Stimulated activated CD4-positive, alpha-beta T cell treated with anti-CD3 and anti-CD28 coated beads, Interleukin-1b, Interleukin-23, amount 100 ng/mL, for 1 hour (primary cell): ENCODE measurements at places on chromosomes 5 and 9.

- DNase-seq = no peak
Observed at GRCh38 chr5:42839196-42839595, 27.5 kb upstream of the SELENOP start.

GRCh38 chr9:128891321-128892220 is 9.6 kb downstream of the LRRC8A start:
- no peak for DNase-seq

DNA sequence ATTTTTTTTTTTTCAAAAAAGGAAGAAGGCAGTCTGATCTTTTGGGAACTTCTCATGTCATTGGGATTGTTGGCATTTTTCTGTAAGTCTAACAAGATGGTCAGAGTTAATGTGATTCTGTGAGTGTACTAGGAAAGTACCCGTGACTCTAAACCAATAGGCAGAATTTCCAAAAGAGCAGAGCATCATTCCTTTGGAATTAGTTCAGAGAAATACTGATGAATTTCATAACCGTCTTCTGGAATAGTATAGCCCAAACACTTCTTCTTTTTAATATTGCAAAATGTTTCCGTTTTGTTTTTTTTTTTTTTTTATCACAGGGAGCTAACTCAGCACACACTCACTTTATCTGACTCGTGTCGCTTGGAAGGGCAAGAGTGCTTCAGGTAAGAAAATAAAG is 407.4 kb downstream of the DTWD2 start:
- no peak for DNase-seq

GRCh38 chr9:18441261-18441660 is 32.7 kb upstream of the ADAMTSL1 start:
- DNase-seq = no peak

DNA sequence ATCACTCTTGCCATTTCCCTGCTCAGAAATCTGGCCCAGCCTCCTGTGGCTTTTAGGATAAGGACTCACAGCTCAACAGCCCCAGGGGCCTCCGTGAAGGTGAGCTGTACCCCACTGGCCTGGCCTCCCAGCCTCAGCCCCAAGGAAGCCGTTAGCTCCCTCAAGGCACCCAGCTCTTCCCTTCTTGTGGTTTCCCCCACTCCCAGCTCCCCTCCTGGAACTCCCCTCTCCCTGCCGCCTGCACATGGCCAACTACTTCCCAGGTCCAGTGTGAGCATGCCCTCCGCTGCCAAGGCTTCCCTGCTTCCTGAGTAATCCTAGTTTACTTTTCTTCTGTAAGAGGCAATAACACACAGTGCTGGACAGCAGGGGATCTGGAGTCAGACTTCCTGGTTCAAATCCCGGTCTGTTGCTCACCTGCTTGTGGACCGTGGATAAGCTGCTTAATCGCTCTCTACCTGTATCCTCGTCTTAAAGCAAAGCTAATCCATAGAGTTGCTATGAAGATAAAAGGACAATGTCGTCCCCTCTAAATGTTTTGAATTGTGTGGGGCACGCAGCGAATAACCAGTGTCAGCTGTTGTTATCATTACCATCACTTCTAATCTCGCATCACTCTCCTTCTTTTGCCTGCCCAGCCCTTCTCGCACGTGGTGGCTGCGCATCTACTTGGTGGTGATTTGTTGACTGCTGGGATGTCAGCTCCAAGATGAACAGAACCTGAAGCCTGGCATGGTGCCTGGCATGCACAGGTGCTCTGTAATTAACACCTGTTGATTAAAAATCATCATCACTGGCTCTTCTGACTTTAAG is 86.6 kb downstream of the C5orf15 start:
- DNase-seq = no peak

- no peak for DNase-seq
Observed at GRCh38 chr5:173229966-173230689, 4.9 kb downstream of the NKX2-5 start.

DNA sequence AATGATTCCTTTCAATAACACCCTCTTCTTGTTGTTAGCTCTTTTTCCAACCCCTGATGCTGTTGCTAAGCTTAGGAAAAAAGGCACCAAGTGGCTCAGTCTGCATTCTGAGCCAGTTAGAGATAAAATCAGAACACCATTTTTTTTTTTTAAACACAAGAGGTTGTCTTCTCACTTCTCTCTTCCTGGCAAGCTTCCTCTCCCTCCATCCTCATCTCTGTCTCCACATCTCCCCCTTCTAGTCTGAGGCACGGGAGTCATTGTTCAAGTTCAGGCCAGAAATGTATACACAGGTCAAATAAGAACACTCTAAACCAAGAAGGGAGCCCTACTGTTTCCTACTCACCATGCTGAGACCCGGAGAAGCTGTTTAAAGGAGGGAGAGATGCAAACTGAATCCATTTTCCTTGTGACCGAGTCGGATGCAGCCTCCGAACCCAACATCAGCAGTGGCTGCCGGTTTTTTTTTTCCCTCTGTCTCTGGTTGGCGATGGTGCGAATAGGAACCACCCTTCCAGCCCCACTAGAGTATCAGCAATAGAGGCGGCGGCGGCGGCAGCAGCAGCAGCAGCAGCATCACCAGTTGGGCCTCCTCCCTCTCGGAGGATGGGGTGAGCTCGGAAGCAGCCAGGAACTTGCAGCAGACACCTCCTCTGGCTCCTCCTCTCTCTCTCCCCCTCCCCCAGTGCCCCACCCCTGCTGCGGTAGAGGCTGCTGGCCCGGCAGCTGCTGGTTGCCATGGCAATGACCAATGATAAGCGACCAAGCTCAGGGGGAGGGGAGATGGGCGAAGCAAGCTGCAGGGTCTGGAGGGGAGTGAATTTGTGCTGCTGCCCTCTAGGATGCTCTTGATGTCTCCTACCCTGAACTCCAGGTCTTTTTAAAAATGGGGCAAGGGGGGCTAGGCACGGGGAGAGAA is at the start of gene JAKMIP2:
JAKMIP2 (minus strand) TSS at position 619 of the 919 bp plus-strand sequence. CDS start 110,922 bp downstream, outside the sequence.
- DNase-seq = peak; percentile 74

DNA sequence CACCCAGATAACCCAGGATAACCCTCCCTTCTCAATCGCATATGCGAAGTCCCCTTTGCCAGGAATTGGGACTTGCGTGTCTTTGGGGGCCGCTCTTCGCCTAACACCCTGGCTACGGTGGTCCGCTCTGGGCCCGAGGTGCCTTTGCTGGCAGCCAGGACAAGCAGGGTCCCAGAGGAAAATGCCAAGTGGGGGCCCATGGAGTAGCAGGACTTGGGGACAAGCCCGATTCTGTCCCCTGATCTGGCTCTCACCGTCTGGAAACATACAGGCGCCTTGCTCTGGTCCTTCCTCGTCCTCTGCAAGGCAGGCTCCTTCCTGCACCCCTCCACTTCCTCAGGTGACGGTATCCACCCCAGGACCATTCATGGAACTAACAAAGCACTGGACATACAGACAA is 78.1 kb upstream of the UNC5A start:
- DNase-seq = no peak

DNA sequence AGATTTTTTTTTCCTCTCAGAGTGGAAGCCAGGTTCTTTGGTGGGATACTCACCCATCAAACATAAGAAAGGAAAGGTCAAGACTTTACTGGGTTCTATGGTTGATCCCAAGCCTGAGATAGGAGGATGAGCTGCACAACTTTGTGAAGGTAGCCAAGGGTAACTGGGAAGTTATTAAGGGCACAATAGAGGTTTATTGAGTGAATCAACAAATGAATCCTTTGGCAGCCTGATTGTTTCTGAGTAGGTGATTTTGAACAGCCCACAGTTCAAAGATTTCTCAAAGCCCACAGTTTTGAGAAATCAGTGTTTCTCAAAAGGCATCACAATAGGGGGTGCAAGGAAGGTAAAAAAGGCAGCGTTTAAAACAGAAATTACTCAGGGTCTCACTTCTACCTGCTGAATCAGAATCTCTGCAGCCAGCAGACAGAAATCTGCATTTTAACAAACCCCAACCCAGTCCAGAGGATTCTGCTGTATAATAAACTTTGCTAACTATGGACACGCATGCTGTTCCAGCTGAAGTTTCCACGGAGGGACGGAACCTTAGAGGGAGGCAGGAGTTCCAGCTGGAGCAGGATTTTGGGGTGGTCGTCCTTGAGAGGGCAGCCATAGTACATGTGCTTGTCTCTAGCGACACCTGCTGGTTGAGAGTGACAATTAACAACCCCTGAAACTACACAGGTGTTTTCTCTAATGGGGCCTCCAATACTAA is 32.7 kb upstream of the FSD1L start:
- peak; percentile 9 for DNase-seq

- no peak for DNase-seq
Observed at GRCh38 chr9:128927731-128928411, 7.1 kb downstream of the PHYHD1 start.

- no peak for DNase-seq
Observed at GRCh38 chr9:138096519-138096845, 218.9 kb downstream of the CACNA1B start.

- DNase-seq = no peak
Observed at GRCh38 chr9:86546712-86547111, 192.5 kb upstream of the TUT7 start.

DNA sequence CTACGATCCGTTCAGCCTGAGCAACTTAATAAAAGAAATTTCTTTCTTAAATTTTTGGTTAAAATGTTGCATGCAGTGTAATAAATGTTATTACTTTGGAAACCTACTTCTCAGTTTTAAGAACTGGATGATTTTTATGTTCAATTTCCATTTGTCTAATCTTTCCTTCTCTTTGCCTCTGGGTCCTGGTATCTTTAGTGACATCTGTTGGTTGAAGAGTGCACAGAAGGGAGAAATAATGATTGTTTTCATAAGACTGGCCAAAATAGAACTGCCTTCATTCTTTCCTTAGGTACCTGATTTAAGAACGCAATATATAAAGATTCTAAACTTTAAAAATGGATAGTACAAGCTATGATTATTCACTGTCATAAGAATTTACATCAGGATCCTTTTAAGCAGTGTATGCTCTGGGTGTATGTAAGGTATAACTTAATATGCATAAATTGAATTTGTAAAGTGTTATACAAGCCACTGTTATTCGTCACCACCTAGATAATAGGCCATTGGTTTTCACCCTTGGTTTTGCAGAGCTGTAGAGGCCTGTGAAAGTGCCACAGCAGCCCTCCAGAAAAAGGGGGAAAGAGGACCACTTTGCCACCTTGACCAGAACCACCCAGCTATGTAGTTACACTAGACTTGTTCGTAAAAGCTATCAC is 82.8 kb upstream of the TLX3 start:
- DNase-seq = no peak

DNA sequence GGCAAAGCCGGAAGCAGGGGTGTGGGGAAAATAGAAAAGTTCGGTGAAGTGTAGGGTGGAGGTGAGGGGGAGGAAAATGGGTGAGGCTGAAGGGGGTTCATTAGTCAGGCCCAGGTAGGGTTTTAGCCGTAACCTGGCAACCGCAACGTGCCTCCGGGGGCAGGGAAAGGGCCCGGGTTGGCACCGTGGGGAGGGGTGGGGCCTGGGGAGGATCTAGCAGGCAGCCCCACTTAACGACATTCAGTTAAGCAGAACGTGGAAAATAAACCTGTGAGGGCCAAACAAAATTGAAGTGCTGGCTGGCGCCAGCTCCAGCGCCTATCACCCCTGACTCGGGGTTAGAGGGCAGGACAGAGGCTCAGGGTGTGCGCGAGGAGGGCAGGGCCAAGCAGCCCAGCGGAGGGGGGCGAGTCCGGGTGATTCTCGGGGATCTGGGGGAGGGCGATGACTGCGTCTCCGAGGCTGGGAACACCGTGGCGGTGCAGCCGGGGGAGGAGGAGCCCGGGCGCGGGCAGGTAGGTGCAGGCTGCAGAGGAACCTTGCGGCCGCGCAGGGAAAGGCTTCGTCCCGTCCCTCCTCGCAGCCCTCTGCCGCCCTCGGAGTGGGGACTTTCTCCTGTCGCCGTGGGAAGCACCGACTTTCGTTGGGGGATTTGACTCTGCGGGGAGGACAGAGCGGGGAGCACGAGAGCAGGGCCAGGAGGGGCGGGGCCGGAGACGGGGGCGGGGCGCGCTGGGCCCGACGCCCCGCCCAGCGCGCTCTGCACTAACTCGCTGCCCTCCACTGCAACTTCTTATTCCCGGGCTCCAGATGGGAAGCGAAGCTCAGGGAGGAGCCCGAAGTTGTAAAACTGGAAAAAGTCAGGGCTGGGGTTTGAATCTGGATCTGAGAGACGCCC is 5.1 kb downstream of the RGS14 start:
- DNase-seq = no peak

- DNase-seq = no peak
Observed at GRCh38 chr5:62327138-62328053, 21.4 kb downstream of the KIF2A start.

DNA sequence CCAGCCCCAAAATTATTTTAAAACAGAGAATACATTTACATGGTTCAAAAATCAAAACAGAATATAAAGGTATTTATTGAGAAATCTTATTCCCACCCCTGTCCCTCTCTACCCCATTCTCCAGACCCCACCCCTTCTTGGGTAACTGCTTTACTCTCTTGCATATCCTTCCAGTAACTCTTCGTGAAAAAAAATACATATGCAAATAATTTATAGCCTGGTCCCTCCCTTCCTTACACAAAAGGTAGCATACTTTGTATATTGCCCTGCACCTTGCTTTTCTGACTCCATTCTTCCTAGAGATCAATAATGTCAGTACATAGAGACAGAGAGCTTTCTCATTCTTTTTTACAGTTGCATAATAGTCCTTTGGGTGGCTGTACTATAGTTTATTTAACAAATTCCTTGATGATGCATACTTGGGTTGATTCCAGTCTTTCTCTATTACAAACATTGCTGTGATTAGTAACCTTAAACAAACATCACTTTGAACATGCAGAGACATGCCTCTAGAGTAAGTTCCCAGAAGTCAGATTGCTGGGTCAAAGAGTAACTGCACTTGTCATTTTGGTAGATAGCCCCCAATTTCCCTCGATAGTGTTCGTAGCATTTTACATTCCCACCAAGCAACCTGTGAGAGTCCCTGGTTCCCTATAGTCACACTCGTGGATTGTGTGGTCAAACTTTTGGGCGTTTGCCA is 47.9 kb downstream of the STOM start:
- DNase-seq = no peak

DNA sequence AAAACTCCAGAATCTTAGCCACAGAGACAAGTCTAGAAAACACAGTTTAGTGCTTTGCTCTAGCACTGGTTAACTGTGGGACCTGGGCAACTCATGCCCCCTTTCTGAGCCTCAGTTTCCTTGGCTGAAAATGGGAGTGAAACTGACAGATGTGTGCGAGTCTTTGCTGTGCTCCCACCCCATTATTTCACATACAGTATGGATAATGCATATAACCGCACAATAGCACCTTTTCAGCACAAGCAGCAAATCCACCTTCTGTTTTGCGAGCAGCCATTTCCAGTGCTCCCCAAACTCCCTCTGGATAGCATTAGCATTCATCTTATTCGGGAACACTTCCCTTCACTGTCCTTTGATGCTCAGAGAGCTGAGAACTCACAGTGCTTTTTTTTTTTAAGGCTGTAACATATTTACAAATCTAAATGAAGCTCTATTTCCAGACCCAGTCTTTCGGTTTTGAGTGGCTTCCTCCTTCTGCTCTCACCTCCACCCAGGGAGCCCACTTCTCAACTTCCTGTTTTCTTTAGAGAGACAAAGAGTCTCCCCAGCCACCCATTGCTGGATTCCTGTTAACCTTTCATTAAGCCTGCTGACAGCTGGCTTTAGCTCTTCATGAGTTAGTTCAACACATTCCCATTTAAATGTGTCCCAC is 49.2 kb downstream of the TIMD4 start:
- no peak for DNase-seq
